ENCODE measurements at places on chromosomes 7 and 10.

GRCh38 chr7:77216181-77216845, 16.7 kb upstream of the FGL2 start:
- DNase-seq: no peak

- no peak for DNase-seq
Observed at GRCh38 chr10:5385224-5385623, 19.4 kb downstream of the TUBAL3 start.

- no peak for DNase-seq
Observed at GRCh38 chr10:96390460-96390864, 31.7 kb upstream of the OPALIN start.

DNA sequence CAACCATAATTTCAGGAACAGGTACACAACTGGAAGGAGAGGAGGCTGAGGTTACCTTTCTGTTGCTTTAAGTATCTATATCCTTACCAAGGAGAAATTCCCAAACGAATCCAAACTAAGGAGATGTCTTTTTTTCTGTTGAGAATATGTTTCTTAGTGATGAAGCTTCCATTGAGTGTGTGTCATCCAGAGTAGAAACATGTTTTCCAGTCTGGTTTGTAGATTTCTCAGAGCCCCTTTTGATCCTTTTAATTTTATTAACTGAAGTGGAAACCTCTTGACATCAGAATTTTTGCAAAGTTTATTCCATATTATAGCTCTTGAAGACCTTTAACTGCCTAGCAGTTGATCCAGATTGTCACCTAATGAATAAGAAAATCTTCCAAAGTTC, 207.1 kb upstream of the FERD3L start:
- DNase-seq: no peak

- DNase-seq: no peak
Observed at GRCh38 chr10:51685768-51686167, 13.6 kb downstream of the CSTF2T start.

DNA sequence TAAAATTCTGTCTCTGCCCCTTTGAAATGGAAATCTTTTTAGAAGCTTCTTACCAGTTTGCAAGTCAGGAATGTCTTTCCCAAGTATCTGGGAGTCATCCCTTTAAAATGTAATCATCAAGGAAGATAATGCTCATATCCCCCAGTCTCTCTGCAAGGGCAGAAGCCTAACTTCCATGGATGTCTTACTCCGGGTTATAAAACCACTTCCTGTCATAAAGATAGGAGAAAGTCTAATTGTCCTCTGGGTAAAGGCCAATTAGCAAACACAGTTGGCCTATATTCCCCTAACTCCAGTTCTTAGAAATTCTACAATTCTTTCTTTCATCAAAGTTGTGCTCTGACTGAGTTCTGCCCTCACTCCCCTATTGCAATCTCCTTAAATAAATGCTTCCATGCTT, 1631.5 kb upstream of the LRRTM3 start:
- no peak for DNase-seq

DNA sequence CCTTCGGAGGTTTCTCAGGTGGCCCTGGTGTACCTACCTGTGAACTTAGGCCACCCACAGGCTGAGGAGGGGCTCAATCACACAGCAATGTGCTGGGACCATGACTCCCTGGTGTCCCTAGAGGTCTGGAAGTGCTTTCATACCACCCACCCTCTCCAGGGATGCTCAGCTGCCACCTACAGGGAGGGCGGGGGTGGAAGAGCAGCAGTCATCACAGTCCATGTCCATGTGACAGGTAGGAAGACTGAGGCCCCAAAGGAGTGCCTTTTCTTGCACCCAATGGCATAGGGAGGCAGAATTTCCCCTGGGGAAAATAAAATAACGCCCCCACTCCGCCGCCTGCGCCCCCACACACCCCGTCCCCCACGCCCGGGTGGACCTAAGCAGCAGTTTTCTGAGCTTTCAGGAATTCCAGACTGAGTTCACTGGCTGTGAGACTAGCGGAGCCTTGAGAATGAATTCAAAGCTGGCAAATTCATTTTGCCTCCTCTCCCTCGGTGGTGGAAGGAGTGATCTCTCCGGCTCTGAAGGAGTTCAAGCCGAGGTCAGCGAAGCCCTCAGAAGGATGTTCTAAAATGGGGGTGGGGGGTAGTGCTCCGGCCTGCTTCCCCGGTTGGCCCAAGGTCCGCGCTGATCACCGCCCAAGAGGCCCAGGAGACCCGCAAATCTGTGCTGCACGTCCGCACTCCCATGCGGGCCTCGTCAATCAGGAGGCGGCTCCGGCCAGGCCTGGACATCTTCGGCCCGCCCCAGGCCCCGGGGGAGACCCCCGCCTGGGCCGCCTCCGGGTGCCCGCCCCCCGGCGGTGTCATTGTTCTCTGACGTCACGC, 2.1 kb upstream of the ZMIZ1 start:
- DNase-seq: no peak

DNA sequence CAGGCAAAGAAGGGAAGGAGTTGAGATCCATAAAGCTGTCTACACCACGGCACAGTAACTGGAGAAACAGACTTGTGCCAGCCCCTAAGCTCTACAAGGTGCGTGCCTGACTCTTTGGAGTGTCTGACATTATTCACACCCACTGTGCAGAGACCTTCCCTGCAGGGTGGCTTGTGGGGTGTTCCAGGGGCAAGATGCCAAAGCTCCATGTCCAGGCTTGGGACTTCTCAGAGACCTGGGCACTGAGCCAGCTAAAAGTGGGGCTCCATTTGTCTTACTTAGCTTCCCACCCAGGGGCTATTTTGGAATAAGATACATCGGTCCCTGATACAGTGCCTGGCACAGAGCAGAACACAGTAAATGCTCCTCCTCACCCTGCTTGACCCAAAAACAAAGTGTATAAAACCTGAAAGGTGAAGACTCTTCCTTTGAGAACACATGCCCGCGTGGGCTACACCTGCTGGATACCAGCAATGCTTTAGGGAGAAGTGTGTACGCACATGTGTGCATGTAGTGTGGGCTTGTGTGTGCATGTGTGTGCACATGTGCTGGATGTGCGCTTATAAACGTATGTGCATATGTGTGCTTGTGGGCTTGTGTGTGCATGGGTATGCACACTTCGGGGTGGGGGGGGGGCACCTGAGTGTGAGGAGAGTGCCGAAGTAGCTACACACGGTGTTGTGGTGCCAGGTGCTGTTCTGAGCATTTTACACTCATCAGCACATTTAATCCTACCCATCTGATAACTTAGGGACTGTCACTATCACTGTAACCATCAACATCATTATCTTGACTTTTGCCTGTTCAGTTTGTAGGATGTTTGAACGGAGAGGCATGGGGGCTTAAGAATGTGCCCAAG, 143.0 kb downstream of the ARHGAP22 start:
- no peak for DNase-seq

DNA sequence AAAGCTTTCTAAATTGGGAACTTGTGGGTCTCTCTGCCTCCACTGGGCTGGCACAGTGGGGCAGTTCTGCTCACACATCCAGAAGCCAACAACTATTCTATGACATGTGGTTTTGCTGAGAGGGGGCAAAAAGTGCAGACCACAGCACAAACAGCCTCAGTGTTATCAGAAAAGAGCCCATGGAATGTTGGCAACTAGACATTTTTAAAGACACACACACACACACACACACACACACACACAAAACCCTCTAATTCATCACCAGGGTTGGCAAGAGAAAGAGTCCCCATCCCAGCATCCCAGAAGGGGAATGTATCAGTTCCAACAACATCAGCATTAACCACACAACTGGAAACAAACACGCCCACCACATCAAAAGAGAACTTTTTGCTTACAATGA, 117.1 kb downstream of the FGFR2 start:
- no peak for DNase-seq

DNA sequence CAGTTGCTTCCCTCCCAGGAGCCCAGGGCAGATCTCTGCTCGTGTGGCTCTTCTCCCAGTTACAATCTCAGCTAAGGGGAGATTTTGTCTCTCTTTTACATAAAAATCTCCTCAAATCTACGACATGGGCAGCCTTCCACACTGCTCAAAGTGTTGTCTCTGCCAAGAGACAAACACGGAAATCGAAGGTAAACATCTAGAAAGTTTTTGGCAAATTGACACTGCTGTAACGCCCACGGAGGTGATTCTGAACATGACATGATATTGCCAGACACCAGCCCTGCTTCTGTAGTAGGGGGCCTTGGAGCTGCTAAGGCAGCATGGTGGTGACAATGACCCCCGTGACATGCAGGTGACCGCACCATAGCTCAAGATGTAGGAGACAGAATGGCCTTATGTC, 128.3 kb downstream of the CCDC3 start:
- DNase-seq: no peak

All from NCI-H1930 (cell line).